Tongue (tissue), 3 donors: ENCODE measurements at places on chromosomes 3 and 15. TPM values are rescaled to one million over a fixed set of nuclear protein-coding genes. Genes with fewer than 3 reads are reported as not detected.

DNA sequence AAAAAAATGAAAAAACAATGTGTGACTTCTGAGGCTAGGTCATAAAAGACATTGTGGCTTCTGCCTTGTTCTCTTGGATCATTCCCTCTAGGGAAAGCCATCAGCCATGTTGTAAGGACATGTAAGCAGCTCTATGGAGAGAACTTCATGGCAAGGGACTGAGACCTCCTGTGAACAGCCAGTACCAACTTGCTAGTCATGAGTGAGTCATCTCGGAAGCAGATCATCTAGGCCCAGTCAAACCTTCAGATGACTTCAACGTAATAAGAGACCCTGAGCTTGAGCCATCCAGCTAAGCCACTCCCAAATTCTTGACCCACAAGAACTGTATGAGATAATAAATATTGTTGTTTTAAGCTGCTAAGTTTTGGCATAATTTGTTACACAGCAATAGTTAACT, 4.9 kb downstream of the MON1A start:
- DNase-seq = no peak

DNA sequence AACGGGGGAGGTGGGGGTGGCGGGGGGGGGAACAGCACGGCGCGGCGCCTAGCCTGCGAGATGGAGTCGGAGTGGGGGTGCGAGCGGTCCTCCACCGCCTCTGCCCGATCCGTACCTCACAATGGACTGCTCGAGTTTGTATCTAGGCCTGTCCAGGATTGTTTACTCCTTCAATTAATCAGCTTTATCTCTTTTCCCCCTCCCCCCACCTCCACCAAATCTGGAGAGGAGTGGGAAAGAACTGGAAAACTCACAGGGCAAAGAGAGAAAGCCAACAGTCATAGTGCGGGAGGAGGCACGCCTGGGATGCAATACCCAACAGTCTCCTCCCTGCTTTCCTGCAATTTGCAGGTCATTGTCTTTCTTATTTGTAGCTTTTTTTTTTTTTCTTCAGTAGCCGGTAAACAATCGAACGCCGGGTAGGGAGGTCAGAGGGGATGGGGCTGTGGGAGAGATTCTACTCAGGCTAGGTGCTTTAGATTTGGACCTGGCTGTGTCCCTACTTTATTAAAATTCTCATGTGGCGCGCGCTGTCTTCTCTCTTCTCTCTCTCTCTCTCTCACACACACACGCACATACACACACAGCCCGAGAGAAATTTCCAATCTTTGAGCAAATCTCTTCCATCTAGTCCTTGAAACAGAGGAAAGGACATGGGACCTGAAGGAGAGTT, 6.9 kb upstream of the MEIS2 start:
- no peak for DNase-seq

DNA sequence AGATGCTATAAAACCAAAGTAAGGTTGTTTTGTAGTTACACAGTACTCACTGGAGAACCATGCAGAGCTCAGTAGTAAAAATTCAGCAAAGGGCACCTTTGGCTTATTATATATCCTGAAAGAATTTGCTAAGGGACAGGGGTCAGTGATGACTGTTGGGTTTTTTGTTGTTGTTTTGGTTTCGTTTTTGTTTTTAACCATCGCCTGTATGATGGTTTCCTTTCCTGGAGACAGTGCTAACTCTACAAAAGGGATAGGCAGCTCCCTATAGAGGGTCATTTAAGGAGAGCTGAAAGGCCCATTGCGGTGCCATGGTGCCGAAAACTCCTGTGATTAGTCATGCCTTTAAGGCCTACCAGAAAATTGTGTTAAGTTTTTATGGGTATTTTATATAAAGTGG, 118.2 kb upstream of the GOLIM4 start:
- DNase-seq = no peak

DNA sequence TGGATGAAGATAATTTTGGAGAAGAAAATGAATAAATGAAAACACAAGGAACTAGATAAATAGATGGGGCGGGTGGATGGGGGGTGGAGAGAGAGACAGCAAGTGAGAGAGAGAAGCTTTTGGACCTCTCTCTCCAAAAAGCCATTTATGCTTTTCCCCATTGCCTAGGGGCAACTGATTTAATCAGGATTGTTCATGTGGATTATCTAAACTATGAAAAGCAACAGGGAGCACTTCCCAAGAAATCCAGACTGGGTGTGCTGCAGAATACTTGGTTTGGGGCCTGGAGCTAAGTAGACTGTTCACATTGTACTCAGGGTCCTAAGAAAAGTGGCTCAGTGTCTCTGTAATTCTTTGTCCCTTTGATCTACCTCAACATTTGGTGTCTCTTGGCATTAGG, 367.0 kb downstream of the TIGIT start:
- no peak for DNase-seq

- no peak for DNase-seq
These were observed 93.2 kb downstream of the UACA start for GRCh38 chr15:70669966-70670658.

DNA sequence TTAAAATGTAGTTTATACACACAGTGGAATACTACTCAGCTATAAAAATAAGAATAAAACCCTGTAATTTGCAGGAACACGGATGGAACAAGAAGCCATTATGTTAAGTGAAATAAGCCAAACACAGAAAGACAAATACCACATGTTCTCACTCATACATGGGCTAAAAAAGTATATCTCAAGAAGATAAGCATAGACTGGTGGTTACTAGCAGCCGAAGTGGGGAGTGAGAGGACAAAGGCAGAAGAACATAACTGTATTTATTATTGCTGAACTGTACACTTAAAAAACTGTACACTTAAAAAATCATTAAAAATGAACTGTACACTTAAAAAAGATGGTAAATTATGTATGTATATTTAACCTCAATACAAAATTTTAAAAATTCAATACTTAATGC, 11.0 kb downstream of the UBE3A start:
- DNase-seq = no peak

DNA sequence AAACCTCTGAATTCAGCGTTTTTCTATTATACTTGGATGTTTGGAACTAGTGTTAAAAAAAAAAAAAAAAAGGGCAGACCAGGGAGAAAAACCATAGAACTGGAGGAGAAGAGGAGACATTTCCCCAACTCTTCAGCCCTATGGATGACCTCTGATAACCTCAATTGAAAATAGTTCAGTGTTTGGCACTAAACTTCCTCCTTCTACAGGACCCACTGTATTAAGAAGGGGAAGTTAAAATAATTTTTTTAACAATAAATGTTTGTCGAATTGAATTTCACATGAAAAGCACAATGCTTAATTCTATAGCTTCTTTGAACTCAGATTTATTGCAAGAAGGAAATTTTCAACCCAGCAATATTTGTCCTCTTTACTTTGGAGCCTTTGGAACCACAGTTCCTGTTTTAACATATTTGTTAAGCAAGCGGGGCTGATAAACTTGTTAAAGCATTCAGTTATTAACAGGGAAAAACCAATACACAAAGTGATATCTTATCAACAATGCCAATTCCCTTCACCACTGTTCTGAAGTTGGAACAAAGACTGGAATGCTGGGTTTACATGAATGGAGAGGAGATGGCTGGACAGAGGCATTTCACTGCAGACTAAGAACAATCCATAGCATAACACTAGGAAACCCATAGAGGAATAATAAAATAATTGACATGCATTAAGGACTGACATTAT, 3.1 kb upstream of the A4GNT start:
- no peak for DNase-seq

DNA sequence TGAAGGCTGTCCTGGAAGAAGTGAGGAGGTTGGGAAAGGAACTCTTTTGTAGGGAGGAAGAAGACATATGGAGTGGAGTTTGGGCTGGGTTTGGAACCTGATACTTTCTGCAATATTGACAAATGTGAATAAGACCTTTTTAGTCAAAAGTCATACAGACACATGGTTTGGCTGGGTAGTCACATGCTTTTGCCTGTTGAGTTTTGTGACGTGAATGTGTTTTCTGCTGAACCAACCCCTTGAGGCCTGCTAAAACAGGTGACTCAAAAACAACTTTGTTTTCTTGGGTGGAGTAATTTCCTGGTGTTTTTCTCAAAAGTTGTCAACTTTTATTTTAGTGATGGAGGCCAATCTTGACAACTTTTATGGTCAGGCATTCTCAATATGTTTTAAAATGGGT, 39.4 kb upstream of the CCR4 start:
- DNase-seq = no peak

- peak; percentile 38 for DNase-seq
These were observed 20.6 kb upstream of the GOLIM4 start for GRCh38 chr3:168116279-168116678.

DNA sequence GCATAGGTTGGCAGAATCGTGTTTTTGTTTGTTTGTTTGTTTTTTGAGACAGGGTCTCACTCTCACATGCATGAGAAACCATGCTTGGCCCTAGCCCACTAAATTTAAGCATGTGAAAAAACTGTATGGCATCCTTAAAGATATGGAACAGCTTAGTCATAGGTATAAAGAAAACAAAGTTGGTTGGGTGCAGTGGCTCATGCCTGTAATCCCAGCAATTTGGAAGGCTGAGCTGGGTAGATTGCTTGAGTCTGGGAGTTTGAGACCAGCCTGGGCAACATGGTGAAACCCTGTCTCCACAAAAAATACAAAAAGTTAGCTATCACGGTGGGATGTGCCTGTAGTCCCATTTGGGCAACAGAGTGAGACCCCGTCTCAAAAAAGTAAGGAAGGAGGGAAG, 25.2 kb downstream of the EXD1 start:
- DNase-seq = no peak

DNA sequence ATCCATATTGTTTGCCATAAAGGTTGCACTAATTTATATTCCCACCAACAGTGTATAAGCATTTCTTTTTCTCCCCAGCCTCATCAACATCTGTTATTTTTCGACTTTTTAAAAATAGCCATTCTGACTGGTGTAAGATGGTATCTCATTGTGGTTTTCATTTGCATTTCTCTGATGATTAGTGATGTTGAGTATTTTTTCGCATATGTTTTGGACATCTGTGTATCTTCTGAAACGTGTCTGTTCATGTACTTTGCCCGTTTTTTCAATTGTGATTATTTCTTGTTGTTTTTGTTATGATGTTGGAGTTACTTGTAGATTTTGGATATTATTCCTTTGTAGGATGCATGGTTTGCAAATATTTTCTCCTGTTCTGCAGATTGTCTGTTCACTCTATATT, 46.5 kb downstream of the TP63 start:
- DNase-seq = no peak

DNA sequence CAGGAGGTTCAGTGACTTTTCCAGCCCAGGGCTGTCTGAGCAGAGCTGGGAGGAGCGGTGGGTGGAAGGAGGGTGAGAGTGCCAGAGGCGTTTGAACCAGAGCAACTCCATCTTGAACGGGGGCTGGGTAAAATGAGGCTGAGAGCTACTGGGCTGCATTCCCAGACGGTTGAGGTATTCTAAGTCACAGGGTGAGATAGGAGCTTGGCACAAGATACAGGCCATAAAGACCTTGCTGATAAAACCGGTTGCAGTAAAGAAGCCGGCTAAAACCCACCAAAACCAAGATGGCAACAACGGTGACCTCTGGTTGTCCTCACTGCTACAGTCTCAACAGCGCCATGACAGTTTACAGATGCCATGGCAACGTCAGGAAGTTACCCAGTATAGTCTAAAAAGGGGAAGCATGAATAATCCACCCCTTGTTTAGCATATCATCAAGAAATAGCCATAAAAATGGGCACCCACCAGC, 60.2 kb downstream of the ABTB1 start:
- no peak for DNase-seq

DNA sequence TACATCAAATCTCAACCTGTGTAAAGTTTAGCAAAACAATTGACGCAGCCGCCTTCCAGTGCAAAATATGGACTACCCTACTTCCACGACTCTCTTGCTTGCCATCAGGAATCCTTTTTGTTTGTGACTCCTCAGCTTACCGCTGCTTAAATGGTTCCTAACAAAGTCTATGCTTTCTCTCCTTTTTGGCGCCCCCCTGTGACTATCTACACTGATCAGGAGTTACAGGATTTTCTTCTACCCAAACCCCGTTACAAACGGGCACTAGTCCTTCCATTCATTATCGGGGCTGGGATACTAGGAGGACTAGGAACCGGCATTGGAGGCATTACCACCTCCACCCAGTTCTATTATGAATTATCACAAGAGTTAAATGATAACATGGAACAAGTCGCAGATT, 184.0 kb downstream of the IGSF11 start:
- no peak for DNase-seq

DNA sequence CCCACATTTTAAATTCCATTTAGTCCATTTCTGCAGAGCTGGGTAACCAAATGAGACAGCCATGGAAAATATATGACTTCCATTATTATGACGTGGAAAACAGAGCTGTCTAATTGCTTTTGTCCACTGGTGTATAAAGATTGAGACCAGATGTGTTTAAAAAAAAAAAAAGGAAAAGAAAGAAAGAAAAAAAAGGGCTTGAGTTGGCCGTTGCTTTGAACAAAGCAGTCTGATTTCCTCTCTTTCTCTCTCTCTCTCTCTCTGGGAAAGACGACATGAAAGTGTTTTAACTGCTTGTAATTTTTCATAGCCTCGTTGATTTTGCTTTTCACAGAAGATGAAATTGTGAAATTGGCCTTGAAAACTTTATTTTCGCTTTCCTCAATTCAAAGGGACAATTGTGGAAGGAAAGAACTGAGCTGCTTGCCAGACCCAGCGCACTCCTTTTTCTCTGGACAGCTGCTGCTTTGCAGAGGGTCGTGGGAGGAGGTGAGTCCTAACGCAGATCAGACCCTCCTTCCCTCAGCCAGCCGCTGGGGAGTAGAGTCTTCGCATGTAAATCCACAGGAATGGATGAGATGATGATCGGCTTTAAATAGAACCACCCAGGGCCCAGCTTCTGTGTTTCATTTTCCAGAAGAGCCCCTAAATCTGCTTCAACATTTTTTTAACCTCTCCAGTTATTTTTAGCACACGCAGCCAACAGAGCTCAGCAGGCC, 42.8 kb upstream of the UBE2E1 start:
- DNase-seq = peak; percentile 84

- peak; percentile 35 for DNase-seq
These were observed 149.7 kb downstream of the THRB start for GRCh38 chr3:24344784-24345439.

GRCh38 chr15:85865070-85865684, 70.5 kb upstream of the KLHL25 start:
- peak; percentile 86 for DNase-seq

DNA sequence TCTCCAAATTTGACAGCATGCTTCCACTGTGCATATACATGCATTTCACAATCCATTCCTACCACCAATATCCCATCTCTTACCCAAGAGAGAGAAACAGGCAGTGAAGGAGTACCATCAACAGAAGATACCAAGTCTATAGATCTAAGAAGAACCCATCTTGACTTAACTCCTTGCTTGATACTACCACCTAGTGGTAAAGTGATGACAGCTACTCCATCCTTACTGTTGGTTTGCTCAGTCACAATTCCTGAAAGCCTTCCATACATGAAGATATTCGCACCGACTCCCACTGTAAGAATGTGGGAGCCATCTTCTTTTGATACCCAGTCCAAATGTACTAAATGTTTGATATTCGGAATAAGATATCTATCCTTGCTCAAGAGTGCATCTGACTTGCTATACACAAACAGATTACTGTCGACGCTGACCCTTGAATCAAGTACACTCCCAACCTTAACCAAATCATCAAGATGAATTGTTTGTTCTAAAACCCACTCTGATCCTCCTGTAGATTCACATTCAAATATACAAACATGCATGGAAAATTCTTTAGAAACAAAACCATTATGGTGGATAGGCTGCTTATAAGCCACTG, 123.1 kb downstream of the DMXL2 start:
- DNase-seq = no peak

Gene ADAMTS17
- 12.4 TPM for total RNA-seq

Gene HDC
- 3.4 TPM for total RNA-seq

Gene PRR20G
- total RNA-seq = not detected

Gene WDR82
- total RNA-seq = 95.1 TPM

Gene POLR2H
- 81.0 TPM for total RNA-seq

Gene MASP1
- total RNA-seq = 12.0 TPM

Gene EIF2A
- total RNA-seq = 219 TPM

Gene CCDC13
- total RNA-seq = 1.1 TPM
